ENCODE measurements at places on chromosomes 12 and 14.

GRCh38 chr14:59360923-59361794 lies 104.0 kb downstream of the GPR135 start:
- DNase-seq: no peak

DNA sequence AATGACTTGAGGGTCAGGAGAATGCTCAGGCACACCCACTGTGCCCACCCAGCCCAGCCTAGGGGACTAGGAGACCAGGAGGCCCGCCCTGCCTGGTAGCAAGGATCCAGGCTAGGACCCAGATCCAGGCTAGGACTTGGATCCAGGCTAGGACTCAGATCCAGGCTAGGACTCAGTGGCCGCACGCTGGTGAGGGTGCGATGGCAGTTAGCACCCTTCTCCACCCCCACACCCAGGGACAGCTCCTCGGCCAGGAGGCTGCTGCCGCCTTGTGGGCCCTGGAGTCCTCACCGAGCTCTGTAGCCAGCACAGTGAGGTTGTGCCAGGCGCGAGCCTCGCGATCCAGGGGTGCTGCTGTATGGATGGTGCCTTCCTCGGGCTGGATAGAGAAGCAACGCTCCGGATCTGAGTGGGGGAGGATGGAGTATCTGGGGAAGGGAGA lies 5.1 kb downstream of the CDH24 start:
- no peak for DNase-seq

GRCh38 chr14:85549697-85550096 lies 19.8 kb downstream of the FLRT2 start:
- DNase-seq: no peak

GRCh38 chr14:28707814-28708213 lies 58.8 kb upstream of the FOXG1 start:
- DNase-seq: no peak

DNA sequence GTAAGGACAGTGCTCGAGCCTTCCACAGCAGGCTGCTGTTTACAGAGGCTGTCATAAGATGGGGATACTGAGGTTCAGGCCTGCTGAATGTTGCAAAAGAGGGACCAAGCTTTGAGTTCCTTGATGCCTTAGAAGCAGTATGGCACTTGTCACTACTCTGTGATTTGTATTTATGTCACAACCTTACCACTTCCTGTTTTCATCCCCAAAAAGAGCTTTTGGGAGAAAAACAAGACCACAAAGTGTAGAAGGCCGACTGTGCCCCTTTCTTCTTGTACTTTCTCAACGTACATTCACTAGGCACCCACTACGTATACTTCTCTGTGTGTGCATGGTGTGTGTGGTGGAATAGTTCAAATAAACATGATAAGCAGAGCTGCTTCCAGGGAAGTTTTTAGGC lies 90.1 kb downstream of the DRAM1 start:
- DNase-seq: no peak

- no peak for DNase-seq
These were observed 430.9 kb downstream of the ATP23 start for GRCh38 chr12:58372298-58372697.

DNA sequence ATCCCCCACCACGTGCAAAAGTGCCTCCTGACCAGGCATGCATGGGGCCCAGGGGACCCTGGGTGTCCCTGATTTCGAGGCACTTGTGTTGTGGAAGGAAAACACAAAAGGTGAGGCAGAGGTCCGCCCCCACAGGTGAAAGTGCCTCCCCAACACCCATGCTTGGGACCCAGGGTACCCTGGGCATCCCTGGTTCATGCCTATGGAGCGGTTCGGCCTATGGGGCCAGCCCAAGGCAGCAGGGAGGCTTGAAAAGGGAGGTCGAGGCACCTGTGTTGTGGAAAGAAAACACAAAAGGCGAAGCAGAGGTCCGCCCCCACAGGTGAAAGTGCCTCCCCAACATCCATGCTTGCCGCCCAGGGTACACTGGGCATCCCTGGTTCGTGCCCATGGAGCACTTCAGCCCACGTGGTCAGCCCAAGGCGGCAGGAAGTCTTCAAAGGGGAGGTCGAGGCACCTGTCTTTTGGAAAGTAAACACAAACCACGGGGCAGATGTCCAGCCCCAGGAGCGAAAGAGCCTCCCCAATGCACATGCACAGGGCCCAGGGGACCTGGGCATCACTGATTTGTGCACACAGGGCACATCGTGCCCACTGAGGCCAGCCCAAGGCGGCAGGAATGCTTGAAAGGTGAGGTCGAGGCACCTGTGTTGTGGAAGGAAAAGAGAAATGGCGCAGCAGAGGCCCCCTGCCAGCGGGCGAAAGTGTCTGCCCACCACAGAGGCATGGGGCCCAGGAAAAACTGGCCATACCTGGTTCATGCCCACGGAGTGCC lies 375.5 kb downstream of the ALG10 start:
- DNase-seq: no peak

DNA sequence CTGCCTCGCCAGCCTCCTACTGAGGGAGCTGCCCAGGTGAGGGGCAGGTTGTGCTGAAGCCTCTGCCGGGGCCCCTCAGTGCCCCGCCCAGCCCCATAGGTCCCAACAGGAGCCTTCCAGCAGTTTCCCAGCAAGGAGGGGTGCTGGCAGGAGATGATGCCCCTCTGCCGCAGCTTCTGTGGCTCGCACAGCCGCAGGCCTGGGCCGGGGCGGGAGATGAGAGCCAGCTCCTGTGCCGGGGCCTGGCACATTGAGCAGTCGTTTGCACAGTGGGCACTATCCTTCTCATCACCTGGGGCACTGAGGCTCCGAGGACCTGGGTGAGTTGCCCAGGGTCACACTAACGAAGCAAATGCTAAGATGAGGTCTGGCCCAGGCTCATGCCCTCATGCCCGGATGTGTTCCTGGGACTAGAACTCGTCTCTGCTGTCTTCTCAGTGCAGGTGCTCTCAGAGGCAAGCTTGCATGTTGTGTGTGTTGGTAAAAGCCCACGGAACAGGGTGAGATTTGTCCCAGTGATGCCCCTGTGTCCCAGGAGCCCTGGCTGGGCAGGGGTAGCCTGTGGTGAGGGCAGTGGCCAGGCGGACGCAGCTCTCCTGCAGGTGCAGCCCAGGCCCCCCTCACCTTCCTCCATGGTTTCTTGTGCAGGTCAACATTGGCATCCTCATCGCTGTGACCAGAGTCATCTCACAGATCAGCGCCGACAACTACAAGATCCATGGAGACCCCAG lies 177.5 kb downstream of the ADGRD1 start:
- DNase-seq: no peak

- no peak for DNase-seq
These were observed 1.3 kb downstream of the PNP start for GRCh38 chr14:20470603-20470901.

- no peak for DNase-seq
These were observed 46.1 kb downstream of the MSRB3 start for GRCh38 chr12:65324551-65324950.

DNA sequence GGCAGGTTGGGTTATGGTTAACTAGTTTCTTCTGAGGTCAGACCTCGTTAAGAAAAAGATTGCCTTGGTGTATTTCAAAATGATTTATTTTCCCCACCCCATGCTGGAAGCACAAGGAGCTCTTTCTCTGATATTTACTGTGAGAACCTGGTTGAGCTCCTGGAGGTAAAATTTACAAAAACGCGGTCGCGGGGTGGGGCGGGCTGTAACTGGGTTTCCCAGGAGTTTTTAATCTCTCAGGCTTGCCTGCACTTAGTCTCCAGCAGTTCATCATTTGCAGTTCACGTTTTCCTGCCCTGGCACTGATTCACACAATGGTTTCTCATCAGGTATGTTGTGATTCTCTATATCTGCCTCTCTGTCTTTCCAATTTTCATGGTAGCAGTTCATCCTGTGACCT lies 67.9 kb upstream of the PDE3A start:
- no peak for DNase-seq

DNA sequence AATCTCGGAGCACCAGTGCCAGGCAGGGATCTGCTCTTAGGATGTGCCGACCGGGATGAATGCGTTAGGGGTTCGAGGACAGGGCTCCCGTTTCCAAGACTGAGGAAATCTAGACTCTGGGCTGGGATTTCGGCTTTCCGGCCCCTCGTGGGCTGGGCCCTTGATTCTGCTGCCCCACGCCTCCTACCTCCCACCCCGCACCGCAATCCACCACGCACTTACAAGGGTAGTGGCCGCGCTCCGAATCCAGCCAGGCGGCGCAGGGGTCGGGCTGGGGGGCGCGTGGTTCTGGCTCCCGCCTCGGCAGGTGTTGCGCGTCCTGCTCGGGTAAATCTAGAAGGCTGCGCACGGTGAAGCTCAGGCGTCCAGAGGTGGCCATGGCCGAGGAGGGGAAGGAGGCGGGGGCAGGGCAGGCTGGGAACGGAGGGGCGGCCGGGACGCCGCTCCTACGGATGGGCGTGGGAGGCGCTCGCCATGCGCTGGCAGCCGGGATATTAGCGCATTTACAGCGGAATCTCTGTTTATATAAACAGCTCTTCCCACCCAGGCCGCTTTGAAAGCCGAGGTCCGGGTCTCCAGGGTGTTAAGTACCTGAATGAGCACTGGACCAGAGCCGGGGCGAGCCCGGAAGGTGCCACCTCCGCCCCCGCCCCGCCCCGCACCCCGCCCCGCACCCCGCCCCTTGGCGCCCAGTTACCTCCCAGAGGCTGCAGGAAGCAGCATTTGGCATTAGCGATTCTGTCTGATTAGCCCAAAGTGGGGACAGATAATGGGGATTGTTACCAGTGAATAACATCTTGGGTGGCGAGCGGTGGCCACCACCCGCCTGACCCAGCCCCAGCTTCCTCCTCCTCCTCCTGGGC lies at the start of gene NKX2-8:
TSS of gene NKX2-8 (minus strand) at position 604 of the 863 bp plus-strand sequence. CDS start at position 379, 225 bp downstream.
- DNase-seq: no peak

GRCh38 chr14:81509838-81510452 lies 23.7 kb downstream of the SEL1L start:
- no peak for DNase-seq

DNA sequence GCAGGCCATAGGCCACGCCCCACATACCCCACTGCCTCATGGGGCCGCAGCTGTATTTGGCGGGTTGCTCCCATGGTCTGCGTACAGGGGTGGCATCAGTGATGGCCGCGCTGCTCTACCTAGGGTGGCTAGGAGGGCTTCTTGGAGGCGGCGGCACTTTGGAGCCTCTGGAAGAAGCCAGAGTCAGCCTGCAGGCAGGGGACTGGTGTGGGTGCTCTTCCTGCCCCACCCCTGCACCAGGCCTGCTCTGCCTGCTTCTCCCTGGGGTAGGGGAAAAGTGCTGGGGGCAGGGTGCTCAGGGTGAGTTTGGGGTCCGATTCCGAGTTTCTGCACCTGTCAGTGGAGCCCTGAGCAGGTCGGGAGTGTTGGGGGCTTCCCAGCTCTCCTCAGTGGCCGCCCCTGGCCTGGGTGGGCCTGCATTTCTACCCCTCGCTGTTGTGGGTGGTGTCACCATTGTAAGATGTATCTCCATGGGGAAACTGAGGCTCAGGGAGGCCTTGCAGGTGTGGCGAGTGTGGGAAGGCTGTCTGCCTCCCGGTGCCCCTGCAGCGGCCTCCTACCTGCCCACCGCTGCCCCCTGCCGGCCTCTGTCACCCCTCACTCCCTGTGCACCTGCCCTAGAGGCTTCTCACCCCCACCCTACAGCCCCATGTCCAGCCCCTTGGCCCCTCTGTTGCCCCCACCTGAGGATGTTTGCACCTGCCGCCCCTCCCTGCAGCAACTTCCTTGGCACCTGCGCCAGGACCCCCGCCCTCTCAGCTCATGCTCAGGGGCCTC lies 5.5 kb downstream of the CEP170B start:
- DNase-seq: no peak

DNA sequence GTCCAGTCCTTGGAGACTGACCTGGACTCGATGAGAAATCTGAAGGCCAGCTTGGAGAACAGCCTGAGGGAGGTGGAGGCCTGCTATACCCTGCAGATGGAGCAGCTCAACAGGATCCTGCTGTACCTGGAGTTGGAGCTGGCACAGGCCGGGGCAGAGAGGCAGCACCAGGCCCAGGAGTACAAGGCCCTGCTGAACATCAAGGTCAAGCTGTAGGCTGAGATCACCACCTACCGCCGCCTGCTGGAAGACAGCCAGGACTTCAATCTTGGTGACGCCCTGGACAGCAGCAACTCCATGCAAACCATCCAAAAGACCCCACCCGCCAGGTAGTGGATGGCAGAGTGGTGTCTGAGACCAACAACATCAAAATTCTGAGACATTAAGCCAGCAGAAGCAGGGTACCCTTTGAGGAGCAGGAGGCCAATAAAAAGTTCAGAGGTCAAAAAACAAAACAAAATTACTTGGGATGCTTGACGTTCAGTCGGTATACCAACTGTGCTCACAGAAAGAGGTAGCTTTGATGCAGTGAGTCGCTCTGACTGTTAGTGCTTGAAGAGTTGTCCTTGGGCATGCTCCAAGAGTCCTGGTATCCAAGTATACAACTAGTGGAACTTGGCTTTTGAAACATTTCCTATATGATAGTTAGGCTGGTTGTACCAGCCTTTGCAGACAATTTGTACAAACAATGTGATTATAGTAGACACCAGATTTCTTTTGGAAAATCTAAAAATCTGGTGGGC lies 4.8 kb downstream of the MED6 start:
- DNase-seq: no peak

GRCh38 chr12:47366157-47366556 lies 286.4 kb upstream of the AMIGO2 start:
- no peak for DNase-seq

GRCh38 chr14:54211551-54212308 lies 185.1 kb upstream of the CDKN3 start:
- no peak for DNase-seq

GRCh38 chr14:102573591-102574046 lies 18.8 kb upstream of the RCOR1 start:
- no peak for DNase-seq

DNA sequence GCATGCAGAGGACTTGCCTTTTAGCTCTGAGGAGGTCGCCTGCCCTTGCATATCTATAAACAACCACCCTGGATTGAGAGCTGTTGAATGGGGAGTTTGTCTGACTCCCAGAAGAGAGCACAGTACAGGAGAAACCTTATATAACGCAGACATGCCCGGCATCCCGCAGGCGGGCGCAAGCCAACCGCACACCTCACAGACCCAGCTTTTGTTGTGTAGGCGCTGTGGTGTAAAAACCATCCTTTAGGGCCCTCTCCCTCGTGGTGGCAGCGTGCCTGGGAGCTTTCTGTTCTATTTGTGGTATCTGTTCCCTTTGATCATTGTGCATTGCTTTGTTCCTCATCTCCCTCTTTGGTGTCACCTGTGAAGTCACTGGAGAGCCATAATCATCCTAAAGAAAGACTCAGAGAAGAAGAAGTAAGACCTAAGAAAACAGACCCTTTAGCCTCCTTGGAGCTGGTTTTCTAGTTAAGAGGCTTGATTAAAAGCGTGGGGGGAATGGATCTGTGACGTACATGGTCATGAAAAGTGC lies 77.7 kb downstream of the ETV6 start:
- no peak for DNase-seq

DNA sequence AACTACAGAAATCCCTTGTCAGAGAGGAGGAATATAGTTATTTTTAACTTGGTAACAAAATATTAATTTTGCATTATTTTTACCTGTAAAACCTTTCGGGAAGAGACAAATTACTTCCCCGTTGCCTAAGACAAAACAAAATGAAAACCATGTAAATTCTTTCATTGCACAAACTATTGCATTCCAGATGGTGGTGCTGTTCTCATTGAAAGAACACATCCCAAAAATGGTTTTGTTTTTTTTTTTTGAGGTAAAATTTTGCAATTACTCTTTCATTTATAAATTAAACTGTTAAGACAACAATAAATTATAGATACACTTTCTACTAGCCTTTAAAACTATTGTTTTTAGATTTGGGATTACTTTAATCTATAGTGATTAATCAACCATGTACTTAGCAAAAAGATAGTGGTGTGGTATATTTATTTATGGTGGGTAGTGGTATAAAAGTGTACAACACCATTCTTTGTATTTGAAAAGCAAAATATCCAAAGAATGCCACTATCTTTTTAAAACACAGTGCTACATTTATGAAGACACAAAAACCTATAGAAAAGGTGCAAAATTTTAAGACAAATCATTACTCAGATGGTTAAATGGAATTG lies 115.5 kb downstream of the SLC38A1 start:
- no peak for DNase-seq

GRCh38 chr12:30019366-30020140 lies 235.8 kb upstream of the TMTC1 start:
- no peak for DNase-seq
